ENCODE measurements at places on chromosomes 16 and 17.

DNA sequence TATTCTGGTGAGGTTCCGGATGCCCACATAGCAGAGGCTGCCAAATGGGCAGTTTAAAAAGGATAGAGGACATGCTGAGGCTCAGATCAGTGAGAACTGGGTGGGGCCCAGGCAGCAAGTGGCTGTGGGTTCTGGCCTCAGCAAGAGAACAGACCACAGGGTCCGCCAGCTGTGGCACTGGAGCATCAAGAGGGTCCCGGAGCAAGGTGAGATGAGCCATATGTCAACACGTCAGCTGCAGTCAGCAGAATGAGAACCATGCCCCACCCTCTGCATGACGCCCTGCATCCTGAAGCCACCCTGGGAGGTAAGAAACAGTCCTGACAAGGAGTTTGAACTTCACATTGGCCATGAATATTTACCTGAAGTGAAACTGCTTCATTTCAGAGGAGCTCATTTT is 20.1 kb upstream of the CCL5 start:
- DNase-seq: no peak

- no peak for DNase-seq
Measured at GRCh38 chr16:80695020-80695419, 109.4 kb downstream of the CDYL2 start.

DNA sequence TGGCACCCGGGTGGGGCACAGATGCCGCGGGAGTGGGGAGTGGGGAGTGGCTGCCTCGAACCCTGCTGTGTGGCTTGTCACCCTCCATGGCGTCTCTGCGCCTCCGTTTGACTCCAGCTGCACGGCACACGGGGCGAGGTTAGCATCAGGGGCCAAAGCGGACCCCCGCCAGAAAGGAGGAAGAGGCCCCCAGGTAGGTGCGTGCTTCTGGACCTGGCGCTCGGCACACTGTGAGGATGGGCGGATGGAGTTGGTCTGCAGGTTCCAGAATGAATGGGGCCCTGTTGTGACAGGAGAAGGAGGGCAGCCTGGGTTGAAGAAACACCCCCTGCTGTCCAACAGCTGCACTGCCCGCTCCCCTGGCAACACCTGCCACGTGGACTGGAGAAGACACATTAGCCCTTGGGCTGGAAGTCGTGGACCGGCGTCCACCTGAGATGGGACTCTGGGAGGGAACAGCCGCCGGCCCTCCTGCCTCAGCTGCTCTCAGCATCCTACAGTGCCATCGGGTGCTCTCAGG is 9.4 kb upstream of the FASN start:
- DNase-seq: peak; percentile 39

DNA sequence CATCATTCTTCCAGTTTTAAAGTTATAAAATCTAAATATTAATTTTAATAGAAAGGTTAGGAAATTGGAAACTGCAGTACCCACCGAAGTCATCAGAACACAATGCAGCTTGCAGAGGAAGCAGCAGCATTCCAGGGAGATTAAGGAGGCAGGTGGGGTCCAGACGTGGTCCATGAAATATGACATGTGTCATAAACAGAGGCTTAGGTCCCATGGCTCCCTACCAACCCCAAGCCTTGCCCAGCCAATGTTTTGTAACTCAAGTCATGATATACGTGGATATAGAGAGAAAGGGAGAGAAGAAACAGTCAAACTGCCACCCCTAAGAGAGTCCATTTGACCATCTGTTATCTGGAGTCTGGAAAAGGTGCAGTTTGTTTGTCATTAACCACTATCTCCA is 670.0 kb downstream of the TOX3 start:
- no peak for DNase-seq

- no peak for DNase-seq
Measured at GRCh38 chr17:78539781-78540180, 37.4 kb downstream of the DNAH17 start.

GRCh38 chr16:10847176-10847575 is 28.6 kb upstream of the TVP23A start:
- no peak for DNase-seq

DNA sequence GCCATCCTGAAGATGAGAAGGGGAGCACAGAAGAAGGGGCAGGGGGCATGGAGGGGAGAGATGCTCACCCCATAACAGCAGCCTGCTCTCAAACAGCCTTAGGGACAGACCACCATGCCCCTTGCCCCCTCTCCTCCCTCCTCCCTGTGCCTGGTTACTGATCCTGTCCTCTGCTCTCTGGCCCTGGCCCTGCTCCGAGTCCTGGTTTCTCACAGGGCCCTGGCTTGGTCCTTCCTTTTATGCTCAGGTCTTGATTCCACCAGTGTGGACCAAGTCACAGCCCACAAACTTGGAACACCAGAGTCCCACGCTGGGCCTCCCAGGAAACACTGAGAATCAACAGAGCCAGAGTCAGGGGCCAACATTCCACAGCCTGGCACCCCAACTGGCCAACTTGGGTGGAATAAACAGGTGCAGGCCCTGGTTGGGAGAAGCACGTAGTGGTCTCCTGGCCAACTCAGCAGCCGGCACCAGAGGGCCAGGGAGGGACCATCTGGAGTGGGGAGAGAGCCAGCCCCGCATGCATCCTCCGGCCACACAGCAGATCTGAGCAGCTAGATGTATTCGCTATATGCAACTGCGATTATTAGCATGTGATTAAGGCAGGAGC is 44.9 kb upstream of the CDC42EP4 start:
- peak; percentile 53 for DNase-seq

DNA sequence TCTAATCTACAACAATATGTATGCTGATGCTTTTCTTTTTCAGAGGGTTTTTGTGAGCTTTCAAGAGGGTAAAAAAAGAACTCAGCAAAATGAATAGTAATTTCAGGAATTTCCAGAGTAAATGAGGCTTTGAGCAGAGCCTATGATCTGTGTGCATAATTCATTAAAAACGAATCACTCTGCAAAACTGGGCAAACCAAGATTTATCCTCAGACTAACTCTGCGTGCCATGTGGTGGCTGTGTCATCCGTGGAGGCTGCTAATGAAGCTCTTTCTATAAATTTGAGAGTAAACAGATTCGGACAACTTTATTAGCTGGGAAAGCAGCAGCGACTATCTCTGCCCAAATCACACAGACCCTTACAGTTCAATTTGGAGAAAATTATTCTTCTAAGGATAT is 83.8 kb downstream of the FOXL1 start:
- DNase-seq: no peak

DNA sequence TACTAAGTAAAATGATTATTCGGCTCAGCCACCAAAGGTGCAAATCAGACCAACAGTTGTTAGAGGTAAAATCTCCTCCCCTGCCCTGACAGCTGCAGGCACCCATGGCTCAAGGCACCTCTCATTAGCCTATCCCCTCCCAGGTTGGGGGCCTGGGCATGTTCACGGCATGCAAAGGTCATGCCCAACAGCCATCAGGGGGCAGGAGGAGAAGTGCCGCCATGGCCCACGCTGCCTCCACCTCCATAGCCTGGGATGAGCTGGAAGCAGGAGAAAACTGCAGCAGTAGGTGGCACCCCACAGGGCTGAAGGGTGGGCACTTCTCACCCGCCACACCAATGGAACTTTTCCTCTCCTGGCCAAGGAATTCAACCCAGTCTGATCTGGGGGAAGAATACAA is 146.4 kb upstream of the COX10 start:
- no peak for DNase-seq

DNA sequence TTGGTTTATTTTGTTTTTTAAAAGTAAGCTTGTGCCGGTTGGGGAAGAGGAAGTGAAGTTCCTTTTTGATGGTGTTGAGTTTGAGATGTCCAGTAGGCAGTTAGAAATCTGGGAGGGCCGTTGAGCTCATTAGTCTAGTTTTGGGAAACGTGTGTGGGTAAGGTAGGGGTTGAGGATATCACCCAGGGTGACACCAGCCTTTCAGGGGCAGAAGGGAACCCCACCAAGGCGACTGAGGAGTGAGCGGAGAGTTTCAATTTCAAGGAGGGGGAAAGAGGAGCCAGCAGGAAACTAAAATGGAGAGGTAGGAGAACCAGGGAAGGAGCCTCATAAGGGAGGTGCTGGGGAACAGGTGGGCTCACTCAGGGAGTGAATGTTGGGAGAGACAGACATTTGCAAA is 22.7 kb downstream of the HAPSTR1 start:
- no peak for DNase-seq

DNA sequence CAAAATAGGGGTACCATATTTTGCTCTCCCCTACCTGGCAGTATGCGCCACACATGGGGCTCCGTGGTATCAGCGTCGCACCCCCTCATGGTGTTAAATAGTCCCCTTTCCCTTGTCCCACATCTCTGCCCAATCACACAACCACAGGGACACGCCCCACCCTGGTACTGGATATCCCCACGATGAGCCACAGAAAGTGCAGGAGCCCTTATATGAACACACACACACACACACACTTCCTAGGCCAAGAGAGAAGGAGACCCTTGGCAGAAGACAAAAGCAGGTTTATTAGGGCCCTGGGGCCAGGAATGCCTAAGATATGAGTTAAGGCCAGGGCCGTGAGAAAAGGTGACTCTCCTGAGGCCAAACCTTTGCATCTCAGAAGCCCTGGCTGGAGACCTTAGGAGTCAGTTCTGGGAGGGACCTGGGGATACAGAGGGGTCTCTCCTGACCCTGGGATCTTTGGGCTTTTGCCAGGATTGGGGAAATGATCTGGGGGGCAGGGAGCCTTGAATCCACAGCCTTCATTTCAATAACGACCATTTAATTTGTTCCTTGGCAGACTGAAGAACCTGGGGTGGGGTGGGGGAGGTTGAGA is 11.6 kb downstream of the COPZ2 start:
- no peak for DNase-seq

DNA sequence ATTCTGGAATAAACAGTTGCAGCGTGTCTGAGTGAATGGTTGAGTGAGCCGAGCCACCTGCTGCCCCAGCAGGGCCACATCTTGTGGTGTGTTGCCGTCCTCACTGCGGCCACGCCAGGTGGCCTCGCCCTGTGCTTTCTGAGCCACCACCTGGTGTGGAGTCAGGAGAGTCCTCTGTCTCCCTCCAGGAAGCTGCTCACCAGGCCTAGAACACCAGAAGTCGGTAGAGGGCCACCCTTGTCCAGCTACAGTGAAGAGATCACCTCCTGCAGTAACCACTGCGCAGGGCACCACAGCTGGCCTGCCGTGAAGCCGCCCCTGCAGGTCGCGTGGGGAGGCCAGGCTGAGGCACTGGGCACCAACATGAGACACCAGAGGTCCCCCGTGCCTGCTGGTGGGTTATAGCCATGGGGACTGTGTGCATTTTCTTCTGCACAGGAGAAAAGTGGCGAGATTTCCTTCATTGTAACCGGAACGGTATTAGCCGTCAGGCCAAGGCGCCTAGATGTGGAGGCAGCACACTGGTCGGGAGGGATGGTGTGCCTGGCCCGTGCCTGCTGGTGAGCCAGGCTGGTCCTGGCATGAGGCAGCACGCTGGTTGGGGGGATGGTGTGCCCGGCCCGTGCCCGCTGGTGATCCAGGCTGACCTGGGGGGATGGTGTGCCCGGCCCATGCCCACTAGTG is 28.9 kb upstream of the FOXK2 start:
- no peak for DNase-seq

DNA sequence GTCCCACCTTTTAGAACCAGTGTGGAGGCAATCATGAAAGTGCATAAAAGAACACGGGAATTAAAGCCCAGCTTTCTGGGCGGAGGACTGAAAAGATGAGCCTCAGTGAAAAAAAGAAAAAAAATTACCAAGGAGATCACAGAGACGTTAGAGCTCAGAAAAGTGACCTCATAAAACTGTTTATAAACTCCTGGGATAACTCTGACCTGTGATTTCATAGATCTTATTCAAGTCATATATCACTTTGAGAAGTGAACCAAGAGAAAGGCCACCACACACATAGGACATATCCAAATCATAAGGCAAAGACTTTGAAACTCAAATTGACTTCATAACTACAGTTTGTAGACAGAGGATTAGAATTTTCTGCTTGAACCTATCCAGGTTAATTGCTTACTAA is 90.1 kb downstream of the KCNJ2 start:
- DNase-seq: no peak

- no peak for DNase-seq
Measured at GRCh38 chr17:65704731-65705130, 143.3 kb upstream of the AXIN2 start.

DNA sequence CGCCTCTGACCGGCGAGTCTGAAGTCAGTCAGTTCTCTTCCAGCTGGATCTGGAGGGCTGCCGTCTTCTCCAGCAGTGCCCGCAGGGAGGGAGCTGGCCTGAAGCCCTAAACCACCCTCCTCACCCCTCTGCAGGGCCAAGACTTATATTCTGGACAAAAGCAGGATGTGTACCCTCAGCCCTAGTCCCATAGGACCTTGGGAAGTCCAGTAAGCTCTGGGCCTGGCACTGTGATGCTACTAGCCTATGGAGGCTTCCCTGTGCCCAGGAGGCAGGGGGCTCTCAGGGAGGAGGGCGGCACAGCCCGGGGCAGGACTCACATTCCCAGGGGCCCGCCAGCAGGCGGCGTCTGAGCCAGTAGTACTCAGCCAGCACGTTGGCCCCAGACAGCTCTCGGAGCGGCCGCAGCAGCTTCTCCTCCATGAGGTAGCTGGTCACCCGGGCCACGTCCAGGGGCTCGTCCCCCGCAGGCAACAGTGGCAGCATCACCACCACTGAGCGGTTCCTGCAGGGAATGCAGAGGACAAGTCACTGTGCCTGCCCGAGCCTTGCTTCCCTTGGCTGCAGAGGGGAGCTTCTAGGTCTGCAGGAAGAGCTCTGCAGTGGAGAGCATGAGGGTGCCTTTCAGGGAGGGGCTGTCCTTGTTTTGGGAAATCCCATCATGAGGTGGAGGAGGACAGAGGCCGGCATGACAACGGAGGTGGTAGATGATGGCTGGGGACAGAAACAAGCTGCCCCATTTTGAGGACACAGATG is 41.7 kb downstream of the RMI2 start:
- peak; percentile 71 for DNase-seq

DNA sequence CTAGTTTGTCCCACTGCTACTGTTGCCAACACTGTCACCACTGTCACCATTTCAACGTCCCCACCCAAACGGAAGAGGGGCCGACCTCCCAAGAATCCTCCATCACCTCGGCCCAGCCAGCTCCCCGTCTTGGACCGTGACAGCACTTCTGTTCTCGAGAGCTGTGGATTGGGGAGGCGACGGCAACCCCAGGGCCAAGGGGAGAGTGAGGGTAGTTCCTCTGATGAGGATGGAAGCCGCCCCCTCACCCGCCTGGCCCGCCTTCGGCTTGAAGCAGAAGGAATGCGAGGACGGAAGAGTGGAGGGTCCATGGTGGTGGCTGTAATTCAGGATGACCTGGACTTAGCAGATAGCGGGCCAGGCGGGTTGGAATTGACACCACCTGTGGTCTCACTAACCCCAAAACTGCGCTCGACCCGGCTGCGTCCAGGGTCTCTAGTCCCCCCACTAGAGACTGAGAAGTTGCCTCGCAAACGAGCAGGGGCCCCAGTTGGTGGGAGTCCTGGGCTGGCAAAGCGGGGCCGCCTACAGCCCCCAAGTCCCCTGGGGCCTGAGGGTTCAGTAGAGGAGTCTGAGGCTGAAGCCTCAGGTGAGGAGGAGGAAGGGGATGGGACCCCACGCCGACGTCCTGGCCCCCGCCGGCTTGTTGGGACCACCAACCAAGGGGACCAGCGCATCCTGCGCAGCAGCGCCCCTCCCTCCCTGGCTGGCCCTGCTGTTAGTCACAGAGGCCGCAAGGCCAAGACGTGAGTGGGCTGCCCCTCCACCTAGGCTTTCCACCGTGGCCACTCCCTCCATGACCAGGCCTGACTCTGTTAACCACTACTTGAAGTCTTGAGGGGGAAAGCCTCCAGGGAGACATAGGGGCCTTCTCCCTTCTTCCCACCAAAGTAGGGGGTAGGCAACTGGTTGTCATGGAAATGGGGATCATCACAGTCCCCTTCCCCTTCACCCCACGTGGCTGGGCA is 9.0 kb upstream of the PHKG2 start:
- no peak for DNase-seq

Data from BE2C (cell line).